Frontal cortex (tissue), 4 donors: ENCODE measurements at places on chromosomes 7 and 10. TPM values are rescaled to one million over a fixed set of nuclear protein-coding genes. Genes with fewer than 3 reads are reported as not detected.

FAM131B gene
- 73.8 TPM for total RNA-seq

BTBD16 gene
- not detected for total RNA-seq

HMX2 gene
- total RNA-seq: not detected

CALML5 gene
- not detected for total RNA-seq

LRRC18 gene
- not detected for total RNA-seq

ZNF92 gene
- total RNA-seq: 33.4 TPM

CCDC172 gene
- total RNA-seq: not detected

EEPD1 gene
- total RNA-seq: 13.9 TPM

LLCFC1 gene
- total RNA-seq: not detected

ZNF25 gene
- 66.0 TPM for total RNA-seq

FBH1 gene
- total RNA-seq: 35.1 TPM

ABCB1 gene
- 6.5 TPM for total RNA-seq

MBL2 gene
- not detected for total RNA-seq
